ENCODE measurements at places on chromosomes 11 and 22.

DNA sequence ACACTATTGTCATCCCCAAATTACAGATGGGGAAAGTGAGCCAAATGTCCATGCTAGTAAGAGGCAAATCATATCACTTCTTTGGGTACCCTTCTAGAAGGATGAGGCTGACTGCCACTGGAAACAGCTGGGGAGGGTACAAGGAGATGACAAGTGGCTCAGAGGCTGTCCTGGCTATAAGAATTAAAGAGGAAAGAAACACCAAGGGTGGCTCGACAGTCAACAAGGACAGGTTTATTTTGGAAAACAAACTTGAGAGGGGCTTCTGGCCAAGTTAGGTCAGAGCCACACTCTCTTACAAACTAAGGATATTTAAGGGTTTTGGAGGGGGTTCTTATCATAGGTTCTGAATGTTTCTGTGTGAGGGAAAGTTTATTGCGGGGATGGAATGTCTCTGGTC is 2.1 kb upstream of the MIF start:
- DNase-seq: no peak

GRCh38 chr11:76047231-76047630 is 159.1 kb downstream of the WNT11 start:
- no peak for DNase-seq

DNA sequence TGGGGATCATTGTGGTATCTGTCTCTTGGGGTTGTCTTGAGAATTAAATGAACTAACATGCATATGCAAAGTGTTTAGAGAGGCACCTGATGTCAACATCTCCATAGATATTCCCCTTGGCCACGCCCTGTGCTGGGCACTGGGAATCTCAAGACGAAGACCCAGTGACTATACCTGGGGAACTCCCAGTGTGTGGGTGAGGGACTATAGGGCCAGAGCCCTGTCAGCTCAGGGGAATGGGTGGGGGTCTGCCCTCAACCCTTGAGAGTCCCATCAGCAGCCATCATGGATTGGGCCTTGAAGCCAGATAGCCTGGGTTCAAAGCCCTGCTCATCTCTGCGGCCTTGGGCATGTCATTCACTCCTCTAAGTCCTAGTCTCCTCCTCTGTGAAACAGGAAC is 21.6 kb upstream of the LMO1 start:
- no peak for DNase-seq

DNA sequence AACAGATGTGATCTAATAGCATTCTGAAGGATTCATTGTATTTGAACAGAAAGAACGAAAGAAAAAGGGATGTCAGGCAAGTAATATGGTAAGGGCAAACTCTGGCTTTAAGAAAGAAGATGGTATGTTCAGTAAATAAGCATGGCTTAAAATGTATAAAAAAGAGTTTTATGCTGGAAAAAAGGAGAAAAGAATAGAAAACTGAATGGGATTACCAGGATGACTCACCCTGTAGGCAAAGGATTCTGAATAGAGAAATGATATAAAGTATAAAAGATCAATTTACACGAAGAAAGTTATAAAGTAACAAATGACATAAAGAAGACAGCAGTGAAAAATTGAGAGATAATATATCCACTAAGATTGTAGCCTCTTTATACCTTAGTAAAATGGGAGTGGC is 4.5 kb downstream of the CCDC82 start:
- no peak for DNase-seq

- no peak for DNase-seq
Measured at GRCh38 chr11:7573558-7574296, 59.9 kb downstream of the PPFIBP2 start.

DNA sequence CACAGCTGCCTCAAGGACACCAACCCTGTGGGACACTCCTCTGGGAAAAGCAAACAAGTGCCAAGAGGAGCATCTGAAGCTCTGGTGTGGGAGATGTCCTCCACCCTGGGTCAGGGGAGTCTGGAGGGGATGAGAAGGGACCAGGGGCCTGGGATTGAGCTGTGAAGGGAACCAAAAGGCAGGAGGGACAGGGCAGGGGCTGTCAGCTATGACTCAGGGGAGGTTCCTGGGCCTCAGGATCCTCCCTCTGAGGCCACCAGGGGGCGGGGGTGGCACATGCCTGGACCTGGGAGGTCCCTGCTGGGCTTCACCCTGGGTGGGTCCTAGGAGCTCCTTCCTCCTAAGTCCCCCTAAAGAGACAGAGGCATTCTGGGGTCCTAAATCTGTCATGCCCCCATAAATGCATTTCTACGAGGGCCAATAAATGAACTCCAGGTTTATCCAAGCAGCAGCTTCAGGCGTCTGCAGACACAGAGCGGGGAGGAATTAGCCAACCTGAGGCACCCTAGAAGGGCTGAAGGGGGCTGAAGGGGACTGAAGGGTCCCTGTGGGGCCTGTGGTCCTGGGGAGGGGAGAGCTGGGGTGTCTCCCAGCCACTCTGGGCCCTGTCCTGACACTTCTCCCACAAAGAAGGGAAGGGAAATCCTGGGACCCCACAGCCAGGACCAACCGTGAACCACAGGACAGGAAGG is 31.9 kb upstream of the IGLL5 start:
- DNase-seq: peak; percentile 13

DNA sequence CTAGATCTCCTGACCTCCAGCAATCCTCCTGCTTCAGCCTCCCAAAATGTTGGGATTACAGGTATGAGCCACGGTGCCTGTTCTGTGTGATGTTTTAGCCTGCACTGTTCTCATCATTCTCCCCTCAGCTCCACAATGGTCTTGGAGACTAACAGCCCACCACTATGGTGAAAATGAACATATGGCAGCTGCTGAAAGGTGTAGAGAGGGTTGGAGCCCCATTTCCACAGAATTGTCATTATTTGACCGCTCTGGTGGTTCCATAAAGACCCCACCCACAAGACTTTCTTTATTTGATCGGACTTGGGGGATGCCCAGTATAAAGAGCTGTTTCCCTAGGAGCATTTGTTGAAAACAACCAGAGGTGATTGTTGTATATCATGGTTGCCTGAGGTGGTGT is 67.9 kb upstream of the SEPTIN5 start:
- DNase-seq: no peak

DNA sequence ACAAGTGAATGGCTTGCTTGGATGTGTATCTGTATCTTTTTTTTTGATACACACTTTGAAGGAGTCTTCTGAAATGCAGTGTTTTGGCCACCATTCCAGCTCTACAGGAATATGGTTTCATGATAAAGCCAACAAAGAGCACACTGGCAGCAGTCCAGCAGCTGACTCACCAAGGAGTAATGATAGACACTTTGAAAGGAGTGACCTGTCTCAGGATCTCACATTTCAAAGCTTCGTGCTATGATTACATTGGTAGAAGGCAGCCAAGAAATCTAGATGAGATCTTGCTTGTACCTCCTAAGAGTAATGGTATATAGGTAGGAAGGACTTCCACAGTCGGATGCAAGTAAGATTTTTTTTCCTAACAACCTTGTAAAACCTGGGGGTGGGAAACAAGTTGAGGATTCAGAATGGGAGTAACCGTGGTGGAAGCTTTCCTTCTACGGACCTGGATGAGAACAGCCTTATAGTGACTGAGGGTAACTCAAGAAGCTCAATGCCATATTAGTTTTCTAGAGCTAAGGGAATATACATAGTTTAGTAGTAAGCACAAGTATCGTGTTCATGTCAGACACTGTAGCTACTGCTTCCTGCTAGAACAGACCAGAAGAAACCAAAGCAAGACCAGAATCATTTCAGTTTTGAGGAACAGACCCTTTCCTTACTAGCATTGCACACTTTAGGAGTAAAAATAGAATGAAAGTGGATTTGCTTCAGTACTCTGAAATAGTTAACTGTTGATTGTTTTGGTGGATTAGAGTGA is 25.0 kb downstream of the MTMR3 start:
- peak; percentile 71 for DNase-seq

DNA sequence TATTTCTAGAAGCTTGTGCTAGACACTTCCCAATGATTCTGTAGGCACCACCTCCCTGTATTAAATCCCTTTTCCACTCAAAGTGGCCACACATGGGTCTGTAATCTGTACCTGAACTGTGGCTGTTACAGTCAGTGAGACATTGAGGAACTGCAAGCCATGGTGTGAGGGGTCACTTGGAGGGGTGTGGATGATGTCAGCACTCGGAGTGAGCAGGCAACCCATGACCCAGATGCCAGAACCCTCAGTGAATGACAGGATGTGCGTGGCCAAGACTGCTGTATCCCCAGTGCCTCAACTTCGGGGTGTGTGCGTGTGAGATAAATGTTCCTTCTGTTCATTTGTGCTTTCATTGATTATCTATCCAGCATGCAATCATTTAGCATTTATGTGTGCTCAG is 14.7 kb upstream of the SHANK3 start:
- DNase-seq: no peak

DNA sequence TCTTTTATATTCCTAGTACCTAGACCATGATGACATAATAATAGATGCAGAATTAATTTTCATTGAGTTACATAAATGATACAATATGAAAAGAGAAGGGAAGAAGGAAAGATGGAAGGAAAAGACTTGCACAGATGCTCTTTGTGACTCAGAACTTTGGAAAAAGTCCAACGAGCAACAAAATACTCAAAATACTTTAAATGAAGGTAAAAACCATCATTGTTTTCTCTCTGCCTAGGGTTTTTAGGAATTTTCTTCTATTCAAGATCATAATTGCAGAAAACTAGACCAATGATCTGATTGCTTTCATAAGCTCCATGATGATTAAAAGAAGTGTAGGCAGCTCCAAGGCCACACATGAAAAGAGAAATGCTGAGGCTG is 276.9 kb downstream of the KIRREL3 start:
- DNase-seq: no peak

DNA sequence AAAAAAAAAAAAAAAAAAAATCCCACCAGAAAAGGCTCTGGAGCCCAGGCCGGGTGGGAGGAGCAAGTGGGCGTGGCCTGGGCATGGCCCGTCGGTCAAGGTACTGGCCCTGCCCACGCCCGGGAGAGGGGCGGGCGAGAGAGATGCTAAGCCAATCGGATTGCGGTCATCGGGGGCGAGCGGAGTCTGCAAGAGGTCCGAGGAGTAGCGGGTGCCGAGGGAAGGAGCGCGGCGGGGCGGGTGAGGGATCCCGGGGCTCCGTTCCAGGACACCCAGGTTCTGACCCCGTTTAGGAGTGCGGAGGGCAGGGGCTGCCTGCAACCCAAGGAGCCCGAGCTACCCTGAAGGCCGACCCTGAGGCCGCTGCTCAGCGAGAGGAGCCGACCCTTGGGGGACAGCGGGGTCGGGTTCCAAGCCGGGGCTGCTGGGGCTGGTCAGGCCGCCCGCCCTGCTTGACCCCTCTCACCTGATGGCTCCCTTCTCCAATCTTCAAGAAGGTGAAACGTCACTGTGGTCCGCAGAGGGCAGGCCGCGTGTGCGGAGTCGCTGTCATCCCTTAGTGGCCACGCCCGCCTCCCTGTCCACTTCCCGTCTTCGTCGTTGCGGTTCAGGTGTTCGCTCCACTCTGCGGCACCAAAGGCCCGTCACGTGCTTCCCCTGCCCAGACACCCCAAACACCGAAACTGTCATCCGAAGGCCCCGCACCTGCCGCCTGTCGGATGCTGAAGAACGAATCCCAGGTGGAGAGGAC is 11.1 kb upstream of the TAB1 start:
- peak; percentile 97 for DNase-seq

DNA sequence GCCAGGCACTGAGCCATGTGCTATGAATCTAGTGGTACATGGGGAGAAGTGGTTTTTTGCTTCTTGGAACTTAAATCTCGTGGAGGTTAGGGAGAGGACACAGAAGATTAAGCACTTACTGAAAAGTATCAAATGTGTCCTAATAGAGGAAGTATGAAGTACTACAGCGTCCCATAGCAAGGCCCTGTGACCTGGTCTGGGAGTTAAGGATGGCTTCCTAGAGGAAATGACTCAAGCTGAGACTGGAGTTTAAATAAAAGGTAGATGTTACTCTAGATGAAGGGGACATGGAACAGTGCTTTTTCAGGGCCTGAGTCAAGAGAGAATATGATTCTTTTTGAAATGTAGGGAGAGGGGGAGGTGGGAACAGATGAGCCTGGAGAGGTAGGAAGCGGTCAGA is 202.9 kb downstream of the GRIK4 start:
- DNase-seq: no peak

GRCh38 chr11:46055371-46055770 is 65.9 kb downstream of the PHF21A start:
- DNase-seq: peak; percentile 23

- DNase-seq: no peak
Measured at GRCh38 chr22:30875481-30876215, 92.9 kb downstream of the MORC2 start.

DNA sequence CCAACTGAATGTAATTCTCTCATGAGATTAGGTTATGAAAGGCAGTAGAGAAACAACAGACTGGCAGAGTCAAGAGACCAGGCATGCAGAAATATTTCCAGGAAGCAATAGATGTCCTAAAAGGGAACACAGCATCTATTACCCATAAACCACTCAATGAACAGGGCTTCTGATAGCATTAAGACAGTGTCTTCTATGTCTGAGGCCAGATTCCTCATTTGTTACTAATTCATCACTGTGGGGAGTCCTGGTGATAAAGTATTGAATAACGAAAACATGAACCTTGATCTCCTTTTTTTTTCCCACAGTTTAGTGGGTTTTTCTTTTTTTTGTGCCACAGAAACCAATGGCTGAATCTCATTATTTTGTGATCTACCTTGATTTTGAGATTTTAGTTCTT is 339.0 kb downstream of the METTL15 start:
- peak; percentile 55 for DNase-seq

GRCh38 chr11:26761361-26761809 is 39.5 kb upstream of the SLC5A12 start:
- no peak for DNase-seq

- peak; percentile 36 for DNase-seq
Measured at GRCh38 chr11:129992161-129992944, 10.3 kb downstream of the PRDM10 start.

DNA sequence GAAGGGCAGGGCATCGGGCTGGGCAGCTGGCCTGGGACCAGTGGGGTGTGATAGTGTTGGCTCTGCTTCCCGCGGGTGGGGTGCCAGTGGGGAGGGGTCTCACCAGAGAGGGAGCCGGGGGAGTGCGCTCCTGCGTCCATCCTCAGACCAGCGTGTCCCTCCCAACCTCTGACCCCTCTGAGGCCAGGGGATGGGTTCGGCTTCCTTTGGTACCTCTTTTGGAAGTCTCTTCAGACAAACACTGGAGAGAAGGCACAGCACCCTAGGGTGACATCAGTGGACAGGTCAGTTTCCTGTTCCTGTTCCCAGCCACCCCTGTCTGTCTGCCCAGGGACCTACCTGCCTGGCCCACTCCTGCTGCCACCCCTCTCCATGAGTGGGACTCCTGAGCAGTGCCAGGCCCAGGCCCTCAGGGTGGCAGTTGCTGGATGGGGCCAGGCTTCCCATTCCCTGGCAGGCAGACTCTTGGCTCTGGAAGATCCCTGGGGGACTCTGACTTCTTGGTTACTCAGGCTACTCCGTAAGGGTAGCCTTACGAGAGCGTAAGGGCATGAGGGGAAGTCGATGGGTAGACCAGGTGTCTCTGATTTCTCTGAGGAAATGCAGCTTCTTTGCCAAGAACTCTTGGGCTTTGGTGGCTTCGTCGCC is 2.6 kb downstream of the TAGLN start:
- DNase-seq: no peak

DNA sequence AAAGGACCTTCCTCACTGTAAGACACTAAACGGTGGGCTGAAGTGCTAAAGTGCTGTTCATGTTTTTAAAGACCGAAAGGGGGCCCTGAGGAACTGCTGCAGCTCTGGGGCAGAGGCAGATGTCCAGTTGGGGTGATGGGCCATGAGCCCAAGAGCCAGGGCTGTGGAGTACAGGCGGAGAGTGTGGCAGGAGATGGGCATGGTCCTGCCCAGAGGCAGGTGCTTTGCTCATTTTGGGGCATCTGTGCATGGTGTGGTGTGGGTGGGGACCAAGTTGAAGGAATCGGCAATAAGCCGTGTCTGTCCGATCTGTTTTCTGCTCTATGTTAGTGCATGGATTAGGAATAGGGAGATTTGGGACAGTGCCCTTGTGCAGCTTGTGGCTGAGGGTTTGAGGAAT is 258.3 kb downstream of the NTM start:
- DNase-seq: no peak

Measured in cardiac muscle cell (in vitro differentiated cells and primary cell).